Activated CD4-positive, alpha-beta T cell treated with anti-CD3 and anti-CD28 coated beads, Interleukin-2, amount 50 U/mL, for 48 hours (primary cell): ENCODE measurements at places on chromosomes 7 and 10.

DNA sequence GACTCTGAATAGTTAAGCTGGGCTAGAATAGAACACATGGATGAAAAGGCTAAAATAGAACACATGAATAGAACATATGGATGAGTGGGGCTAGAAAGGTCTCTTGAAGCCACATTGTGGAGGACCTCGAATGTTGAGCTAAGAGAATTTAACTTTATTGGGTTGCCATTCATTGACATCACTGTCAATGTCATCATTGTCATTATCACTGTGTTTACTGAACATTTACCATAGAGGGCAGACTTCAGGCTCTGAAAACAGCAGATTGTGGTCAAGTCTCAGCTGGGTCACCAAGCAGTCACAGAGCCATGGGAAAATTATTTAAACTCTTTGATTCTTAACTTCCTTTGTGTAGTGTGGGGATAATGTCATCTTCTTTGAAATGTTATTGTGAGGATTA, 80.4 kb downstream of the WDFY4 start:
- DNase-seq = no peak

- no peak for DNase-seq
Observed at GRCh38 chr7:47265621-47266020, 316.3 kb downstream of the TNS3 start.

- DNase-seq = no peak
Observed at GRCh38 chr10:61389887-61390286, 63.3 kb downstream of the TMEM26 start.

- DNase-seq = no peak
Observed at GRCh38 chr10:58653139-58653538, 140.5 kb downstream of the BICC1 start.

- DNase-seq = no peak
Observed at GRCh38 chr10:130954326-130954905, 357.1 kb downstream of the TCERG1L start.
